ENCODE measurements at places on chromosomes 2 and 18.

- no peak for DNase-seq
These were observed 64.1 kb upstream of the ADAM23 start for GRCh38 chr2:206379266-206379665.

- DNase-seq, result no peak
These were observed 76.8 kb downstream of the MAPRE2 start for GRCh38 chr18:35117951-35118411.

- no peak for DNase-seq
These were observed 519.1 kb downstream of the RNF144A start for GRCh38 chr2:7436096-7436906.

DNA sequence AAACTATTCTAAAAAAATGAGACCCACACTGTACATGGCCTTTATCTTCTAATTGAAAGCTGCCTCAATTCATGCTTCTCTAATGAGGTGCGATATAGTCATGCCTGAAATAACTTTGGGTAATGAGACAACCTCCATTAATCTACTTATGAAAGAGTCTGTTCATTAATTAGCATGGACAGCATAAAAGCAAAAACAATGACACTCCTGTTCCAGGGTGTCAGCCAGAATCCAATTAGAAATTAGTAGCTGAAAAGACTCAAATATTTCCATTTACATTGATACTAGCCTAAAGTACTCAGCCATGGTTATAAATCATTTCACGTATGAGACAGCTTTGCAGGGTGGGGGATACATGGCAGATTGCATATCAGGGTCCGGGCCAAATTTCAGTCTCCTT, 288.7 kb downstream of the AKAIN1 start:
- no peak for DNase-seq

GRCh38 chr2:222355860-222356259, 57.1 kb upstream of the PAX3 start:
- no peak for DNase-seq

DNA sequence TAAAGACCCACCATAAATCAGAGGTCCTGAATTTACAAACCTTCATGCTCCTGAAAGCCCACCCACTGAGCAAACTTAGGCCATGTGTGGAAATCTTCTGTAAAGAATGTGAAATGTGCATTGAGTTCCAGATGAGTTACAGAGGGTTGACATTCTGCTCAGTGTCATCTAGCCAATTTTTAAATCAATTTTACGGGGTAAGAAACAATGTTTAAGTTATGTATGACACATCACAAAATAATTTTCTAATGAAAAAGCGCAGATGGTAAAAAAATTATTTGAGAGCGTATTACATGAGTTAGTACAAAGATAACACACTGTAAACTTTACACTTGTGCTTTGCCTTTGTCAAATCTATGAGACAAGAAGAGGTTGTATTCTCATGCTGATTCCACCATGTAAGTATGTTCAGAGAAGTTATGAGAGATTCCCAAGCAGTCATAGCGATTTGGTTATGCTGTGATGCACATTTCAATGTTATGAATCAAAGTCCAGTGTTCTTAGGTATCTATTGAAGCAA, 446.3 kb downstream of the ADCYAP1 start:
- DNase-seq, result no peak

DNA sequence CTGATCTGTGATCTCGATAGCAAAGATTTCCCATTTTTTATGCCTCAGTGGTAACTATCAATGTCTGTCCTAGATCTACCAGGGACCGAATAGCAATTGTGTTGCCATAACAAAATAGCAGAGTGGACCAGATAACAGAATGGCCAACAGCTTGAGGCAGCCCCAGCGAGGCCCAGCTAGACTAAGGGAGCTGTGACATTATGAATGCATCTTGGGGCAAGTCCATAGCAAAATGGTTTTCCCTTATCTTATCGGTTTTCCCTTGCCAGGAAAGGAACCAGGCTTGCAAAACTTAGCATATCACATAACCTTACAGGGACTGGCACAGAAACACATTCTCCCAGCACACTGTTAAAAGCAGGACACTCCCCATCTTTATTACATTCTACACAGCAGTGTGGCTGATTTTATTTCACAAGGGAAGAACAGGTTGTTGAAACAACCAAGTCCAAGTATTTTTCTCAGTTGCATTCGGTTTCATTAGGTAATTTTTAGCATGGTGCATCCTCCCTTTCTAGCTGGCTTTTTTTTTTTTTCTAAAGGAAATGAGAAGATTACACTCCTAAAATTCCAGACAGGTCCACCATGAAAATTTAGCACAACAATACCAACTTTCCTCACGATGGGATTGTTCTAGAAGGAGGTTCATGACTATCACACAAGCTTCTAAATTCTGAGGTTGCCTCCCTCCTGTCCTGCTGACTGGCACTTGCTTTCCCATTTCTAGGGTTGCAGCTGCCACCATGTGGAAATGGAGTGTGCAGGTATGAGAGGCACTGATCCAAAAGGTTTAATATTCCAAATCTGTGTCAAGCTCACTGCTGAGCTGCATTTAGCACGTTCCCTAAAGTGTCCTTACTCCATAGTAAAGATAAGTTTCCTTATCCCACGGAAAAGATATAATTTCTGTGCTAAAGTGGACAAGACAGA, 97.0 kb upstream of the SLC35G4 start:
- DNase-seq, result no peak

DNA sequence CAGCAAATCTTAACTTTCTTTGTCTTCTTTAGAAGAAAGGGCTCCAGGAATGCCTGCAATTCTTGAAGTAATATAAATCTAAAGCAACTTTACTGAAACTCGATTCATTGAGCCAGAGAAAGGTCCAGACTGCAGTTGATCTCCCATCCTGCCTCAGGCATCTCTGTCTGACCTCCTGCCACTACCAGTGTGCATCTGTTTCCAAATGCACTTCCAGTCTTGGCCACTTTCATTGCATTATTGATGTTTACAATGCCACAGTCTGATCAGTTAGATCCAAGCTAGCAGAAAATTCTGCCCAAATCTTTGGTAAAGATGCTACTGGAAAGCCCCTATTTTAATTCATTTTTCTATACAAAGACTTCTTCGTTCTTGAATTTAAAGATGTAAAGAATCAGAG, 158.0 kb downstream of the RAPGEF4 start:
- DNase-seq, result no peak

GRCh38 chr2:28593160-28593755, 97.4 kb downstream of the PLB1 start:
- no peak for DNase-seq

DNA sequence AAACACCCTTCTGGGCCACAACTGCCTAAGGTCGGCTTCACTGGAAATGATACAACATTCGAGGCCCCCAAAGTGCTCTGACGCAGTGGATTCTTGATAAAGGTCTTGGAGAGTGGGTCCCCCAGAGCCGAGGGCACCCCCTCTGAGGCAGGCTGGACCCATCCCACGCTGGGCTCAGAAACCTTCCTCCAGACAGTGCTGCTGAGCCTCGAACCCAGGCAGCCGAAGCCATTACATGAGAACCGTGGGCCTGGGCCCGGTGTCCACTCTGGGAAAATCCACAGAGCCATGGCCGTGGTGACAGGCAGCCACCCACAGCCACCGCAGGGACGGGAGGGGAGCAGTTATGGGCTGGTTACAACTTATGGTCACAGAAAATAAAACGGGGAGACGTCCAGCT, 81.4 kb upstream of the ID2 start:
- no peak for DNase-seq

DNA sequence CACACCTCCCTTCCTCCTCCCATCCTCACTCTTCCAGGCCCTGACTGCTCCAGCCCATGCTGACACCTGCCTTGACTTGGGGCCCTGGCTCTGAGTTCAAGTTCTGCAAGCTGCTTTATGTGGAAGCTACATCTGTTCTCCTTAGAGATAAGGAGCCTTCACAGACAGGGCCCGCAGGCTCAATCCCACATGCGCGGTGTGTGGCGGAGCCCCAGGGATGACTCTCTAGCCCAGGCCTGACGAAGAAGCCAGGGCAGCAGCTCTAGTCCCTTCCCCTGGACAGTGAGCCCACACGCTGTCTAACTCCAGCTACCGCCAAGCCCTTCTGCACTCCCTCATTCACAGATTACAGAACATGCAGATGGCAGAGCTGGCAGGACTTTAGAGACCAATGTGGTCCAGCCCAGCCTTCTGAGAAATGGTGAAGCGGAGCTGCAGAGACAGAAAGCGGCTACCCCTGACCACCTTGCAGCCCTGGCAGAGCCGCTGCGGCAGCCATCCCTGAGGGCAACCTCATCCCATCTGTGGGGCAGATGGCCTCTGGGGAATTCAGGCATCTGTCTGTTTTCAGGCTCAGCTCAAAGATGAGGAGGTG, 304.3 kb downstream of the CELF4 start:
- no peak for DNase-seq

DNA sequence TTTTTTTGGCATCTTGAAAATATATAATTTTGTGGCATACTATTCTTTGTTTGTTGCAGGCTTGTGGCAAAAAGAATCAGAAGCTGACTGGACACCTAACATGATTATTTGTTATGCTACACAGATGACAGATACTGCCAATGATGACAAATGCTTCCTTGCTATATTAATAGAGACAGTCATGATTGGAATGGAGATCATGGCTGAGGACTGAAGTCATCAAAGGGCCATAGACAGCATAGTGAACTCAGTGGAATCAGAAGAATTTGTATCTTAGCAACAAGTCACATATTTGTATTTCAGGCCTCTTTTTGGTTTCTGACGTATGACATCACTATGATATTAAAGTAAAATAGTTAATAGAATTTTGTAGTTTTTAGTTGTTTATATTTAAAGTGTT, 1003.8 kb upstream of the DDX18 start:
- DNase-seq, result no peak

GRCh38 chr2:64646007-64646880, 7.5 kb downstream of the SERTAD2 start:
- DNase-seq, result peak; percentile 76

- no peak for DNase-seq
These were observed 143.9 kb downstream of the ESCO1 start for GRCh38 chr18:21456428-21457178.

DNA sequence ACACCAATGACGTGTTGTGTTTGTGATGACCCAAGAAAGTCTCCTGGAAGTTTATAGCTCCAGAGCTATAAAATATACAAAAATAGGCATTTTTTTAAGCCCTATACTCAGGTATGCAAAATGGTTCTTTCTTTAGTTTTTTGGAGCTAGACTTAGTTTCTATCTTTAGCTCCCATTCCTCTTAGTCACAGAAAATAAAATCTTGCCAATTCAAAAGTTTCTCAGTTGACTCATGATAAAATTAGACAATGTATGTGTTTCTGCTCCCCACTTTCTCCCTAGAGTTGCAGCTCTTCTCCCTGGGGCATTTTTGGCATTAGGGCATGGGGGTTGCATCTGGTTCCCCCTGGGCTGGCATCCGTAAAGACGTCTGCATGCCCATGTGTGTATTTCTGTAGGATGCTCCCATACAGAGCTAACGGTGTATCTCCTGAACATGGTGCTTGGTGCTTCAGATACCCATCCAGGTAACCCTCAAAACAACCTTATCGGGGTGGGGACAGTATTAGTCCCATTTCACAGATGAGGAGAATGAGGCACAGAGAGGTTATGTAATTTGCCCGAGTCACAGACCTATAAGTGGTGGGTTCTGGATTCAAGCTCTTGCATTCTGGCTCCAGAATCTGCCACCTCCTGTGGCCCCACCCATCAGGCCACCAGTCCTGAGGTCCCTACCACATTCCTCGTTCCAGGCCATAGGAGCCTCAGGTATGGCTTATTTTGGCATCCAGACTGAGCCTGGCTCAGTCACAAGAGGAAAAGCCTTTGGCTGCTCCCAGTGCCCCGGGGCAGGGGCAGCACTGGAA, 43.1 kb upstream of the ASAP2 start:
- DNase-seq, result no peak

- no peak for DNase-seq
These were observed 16.9 kb upstream of the ALMS1 start for GRCh38 chr2:73368781-73369180.

- DNase-seq, result no peak
These were observed 93.9 kb downstream of the ACVR1 start for GRCh38 chr2:157782057-157782845.

DNA sequence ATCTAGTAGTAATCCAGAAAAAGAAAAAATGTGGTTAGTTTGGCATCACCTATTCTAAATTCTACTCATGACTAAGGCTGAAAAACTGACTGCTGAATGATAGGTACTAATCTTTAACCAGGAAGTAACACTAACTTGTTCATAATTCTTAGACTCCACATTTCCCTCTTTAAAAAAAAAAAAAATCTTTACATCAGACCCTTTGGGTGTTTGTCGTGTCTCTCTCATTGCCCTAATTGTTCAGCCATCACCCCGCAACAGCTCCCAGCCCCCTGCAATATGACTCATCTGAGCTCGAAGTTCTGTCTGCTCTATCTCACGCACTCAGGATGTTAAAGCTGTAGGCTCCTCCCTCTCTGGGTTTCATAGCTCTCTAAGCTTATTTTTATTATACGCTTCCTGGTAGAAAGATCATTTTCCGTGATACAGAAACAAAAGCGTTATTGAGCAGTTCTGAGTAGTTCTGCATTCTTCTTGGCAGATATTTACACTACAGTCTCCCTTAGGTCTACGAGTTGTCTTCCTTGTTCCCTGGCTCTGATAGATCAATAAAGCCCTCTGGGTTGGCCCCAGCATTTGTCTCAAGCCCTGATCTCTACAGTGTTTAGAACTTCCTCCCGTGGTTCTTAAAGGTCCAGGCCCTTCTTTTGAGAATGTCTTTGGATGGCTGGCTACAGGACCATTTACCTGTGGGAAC, 95.6 kb downstream of the TNFRSF11A start:
- peak; percentile 59 for DNase-seq

- no peak for DNase-seq
These were observed 83.4 kb downstream of the RAPH1 start for GRCh38 chr2:203451689-203452088.

DNA sequence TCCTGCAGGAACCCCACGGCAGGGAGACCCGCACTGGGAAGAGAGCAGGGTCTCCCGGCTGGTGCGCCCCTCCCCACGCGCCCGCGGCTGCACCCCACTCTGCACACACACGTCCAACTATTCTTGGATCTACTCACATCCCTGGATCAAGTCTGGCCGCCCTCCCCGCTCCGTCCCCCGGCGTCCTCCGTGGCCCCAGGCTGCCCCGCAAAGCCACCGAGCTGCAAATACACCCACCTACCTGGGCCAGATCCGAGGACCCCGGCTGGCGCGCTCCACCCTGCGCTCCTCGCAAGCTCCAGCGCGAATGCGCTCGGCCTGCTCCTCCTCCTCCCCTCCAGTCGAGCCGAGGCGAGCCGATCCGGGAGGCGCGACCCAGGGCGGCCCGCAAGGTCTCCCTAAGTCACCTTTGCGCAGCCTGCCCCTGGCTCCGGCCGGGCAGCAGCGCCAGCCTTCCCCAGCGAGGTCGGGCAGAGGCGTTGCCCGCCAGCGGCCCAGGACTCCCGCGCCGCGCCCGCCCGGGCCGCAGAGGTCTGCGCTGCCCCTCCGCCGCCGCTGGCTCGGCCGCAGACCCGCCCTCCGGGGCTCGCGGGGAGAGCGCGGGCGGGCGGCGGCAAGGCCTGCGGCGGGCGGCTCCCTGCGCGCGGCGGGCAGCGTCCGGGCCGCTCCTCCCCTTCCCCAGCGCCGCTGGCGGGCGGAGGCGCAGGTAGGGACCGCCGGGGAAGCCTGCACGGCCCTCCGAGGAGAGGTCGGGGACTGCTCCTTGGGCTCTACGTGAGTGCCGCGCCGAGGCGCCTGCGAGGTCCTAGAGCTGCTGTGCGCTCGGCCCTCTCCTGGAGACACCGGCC, 126.0 kb downstream of the OSBPL1A start:
- no peak for DNase-seq

Measured in stimulated activated naive CD4-positive, alpha-beta T cell (primary cell).